ENCODE measurements at places on chromosomes 2 and 18. TPM values are rescaled to one million over a fixed set of nuclear protein-coding genes. Genes with fewer than 3 reads are reported as not detected.

NPC1 gene
- total RNA-seq, result 30.2 TPM

UGP2 gene
- total RNA-seq, result 85.1 TPM

TMEM169 gene
- 15.7 TPM for total RNA-seq

CABYR gene
- total RNA-seq, result 13.0 TPM

LPIN1 gene
- total RNA-seq, result 25.6 TPM

SCN7A gene
- 0.98 TPM for total RNA-seq

GPAT2 gene
- 0.49 TPM for total RNA-seq

ALPG gene
- not detected for total RNA-seq

KCNG2 gene
- total RNA-seq, result 0.25 TPM

SEMA4C gene
- 42.8 TPM for total RNA-seq

CCDC74A gene
- 3.7 TPM for total RNA-seq

AQP12B gene
- total RNA-seq, result not detected

SLC66A3 gene
- total RNA-seq, result 4.9 TPM

LRRTM4 gene
- 32.2 TPM for total RNA-seq

POTEC gene
- not detected for total RNA-seq

IL1RL2 gene
- total RNA-seq, result 0.74 TPM

OR6B2 gene
- not detected for total RNA-seq

RBM44 gene
- 3.4 TPM for total RNA-seq

ONECUT2 gene
- total RNA-seq, result 1.2 TPM

IL18R1 gene
- not detected for total RNA-seq

IKZF2 gene
- total RNA-seq, result 8.1 TPM

TGFA gene
- 3.7 TPM for total RNA-seq

CFC1 gene
- total RNA-seq, result 0.49 TPM

GAL3ST2 gene
- total RNA-seq, result 0.74 TPM

PJVK gene
- 4.2 TPM for total RNA-seq

ERMN gene
- under 0.01 TPM for total RNA-seq

RNF149 gene
- 33.9 TPM for total RNA-seq

CABLES1 gene
- 3.2 TPM for total RNA-seq

ANKRD44 gene
- 74.3 TPM for total RNA-seq

BUB1 gene
- 6.1 TPM for total RNA-seq

CYTIP gene
- total RNA-seq, result 2.0 TPM

ECEL1 gene
- total RNA-seq, result 1.5 TPM

KRCC1 gene
- total RNA-seq, result 9.6 TPM

UGT1A6 gene
- not detected for total RNA-seq

FKBP7 gene
- total RNA-seq, result 11.3 TPM

ARHGAP28 gene
- total RNA-seq, result 16.2 TPM

CNGA3 gene
- total RNA-seq, result 2.5 TPM

KIF5C gene
- total RNA-seq, result 366 TPM

ABCA12 gene
- 0.74 TPM for total RNA-seq

SP140 gene
- total RNA-seq, result 0.49 TPM

FLACC1 gene
- total RNA-seq, result 3.0 TPM

GATA6 gene
- 0.25 TPM for total RNA-seq

PLGLB2 gene
- total RNA-seq, result 2.2 TPM
